Stimulated activated CD4-positive, alpha-beta T cell treated with anti-CD3 and anti-CD28 coated beads, Interleukin-4, amount 100 ng/mL, for 4 hours (primary cell): ENCODE measurements at places on chromosomes 11 and 22.

DNA sequence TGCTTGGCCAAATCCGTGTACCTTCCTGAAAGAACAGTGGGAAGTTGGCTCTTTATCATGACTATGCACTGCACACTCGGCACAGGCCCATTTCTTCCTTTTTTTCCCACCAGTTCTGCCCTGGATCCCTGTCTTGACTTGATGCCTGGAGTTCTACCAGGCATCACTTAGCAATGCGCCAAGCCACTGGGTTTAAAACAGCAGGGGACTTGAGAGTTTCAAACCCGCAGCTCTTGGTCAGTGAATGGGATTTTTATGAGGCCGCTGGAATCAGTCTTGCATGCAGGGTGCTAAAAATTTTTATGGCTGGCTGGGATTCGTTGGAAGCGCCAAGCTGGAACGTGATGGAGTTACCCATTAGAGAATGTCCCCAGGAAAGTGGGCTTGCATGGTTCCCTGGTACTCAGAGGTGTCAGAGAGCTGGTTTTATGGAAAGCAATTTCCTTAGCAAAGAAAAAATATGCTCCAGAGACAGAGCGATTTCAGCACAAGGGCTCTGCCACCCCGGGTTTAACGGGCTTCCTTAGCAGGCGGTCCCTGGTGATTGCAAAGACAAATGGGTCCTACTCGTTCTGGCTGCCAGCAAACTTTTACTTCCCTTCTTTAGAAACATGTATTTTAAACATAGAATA is 432.9 kb downstream of the TENM4 start:
- DNase-seq, result no peak

DNA sequence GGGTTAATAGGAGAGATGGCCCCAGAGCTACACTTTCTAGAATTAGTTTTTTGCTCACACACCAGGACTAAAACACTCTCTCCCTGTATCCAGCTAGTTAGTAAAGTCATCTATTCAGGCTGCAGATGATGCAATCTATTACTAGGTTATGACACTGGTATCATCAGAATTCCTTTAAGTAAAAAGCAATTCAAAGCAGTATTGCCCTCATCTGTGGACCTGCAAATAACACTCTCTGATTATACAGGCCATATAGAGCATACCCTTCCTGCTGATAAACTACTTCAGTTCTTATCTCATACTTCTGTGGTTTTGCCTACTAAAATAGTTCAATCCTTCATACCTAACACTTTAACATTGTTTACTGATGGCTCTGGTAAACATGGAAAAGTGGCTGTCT is 13.5 kb upstream of the MTMR2 start:
- DNase-seq, result no peak

GRCh38 chr11:46667043-46667481 is 33.4 kb downstream of the ARHGAP1 start:
- DNase-seq, result no peak

GRCh38 chr22:43387815-43388214 is 24.0 kb upstream of the MPPED1 start:
- DNase-seq, result no peak

- no peak for DNase-seq
Measured at GRCh38 chr22:26486394-26486793, 2.7 kb downstream of the SRRD start.

- no peak for DNase-seq
Measured at GRCh38 chr11:119491753-119492510, 69.0 kb upstream of the THY1 start.

DNA sequence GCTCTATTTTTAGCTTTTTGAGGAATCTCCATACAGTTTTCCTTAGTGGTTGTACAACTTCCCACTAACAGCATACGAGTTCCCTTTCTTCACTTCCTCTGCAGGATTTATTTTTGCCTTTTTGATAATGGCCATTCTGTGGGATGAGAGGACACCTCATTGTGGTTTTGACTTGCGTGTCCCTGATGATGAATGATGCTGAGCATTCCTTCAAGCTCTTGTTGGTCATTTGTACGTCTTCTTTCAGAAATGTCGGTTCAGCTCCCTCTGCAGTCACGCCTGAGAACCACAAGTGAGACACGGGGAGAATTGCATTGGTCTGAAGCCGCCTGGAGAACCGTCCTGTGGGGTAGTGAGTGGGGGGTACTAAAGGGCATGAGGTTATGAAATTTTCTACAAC is 2.0 kb upstream of the KRTAP5-10 start:
- no peak for DNase-seq

DNA sequence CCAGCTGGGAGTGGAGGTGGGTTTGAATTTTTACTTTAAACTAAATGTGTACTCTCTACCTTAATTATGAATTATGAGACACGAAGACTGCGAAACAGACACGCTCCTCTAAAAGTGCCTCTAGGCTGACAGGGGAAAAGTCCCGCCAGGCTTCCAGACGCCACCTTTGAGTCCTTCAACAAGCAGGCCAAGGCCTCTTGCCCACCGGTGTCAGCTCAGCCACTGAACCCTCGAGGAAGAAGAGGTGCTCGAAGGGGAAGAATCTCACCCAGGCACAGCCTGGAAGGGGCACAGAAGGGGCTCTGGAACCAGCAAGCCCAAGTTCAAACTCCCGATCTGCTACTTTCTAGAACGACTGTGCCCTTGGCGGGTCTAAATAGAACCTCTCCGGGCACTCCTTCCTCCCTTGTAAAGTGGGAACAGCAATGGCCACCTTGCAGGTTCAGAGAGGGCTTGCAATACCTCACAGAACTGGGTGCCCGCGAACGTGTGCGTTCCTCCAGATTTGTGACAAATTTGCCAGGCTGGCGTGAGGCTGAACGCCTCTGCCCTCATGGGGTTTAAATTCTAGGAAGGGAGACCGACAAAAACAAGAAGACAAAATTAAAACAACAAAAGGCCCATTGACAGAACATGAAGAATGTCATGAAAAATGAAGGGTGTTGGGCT is 158.5 kb upstream of the GRK3 start:
- DNase-seq, result no peak
